ENCODE measurements at places on chromosomes 6 and 20. TPM values are rescaled to one million over a fixed set of nuclear protein-coding genes. Genes with fewer than 3 reads are reported as not detected.
A peak's percentile ranks its signal among the peaks of the same experiment; 100 is the strongest.

- no peak for DNase-seq
Measured at GRCh38 chr6:168666699-168667427, 225.9 kb downstream of the SMOC2 start.

- DNase-seq, result peak; percentile 49
Measured at GRCh38 chr6:12136905-12137304, 124.8 kb downstream of the HIVEP1 start.

GRCh38 chr20:25277941-25278521 is 30.1 kb downstream of the PYGB start:
- DNase-seq, result no peak

GRCh38 chr6:20211037-20211940 is 980 bp downstream of the MBOAT1 start:
- DNase-seq, result no peak

GRCh38 chr6:106693418-106693817 is 64.0 kb downstream of the QRSL1 start:
- no peak for DNase-seq

DNA sequence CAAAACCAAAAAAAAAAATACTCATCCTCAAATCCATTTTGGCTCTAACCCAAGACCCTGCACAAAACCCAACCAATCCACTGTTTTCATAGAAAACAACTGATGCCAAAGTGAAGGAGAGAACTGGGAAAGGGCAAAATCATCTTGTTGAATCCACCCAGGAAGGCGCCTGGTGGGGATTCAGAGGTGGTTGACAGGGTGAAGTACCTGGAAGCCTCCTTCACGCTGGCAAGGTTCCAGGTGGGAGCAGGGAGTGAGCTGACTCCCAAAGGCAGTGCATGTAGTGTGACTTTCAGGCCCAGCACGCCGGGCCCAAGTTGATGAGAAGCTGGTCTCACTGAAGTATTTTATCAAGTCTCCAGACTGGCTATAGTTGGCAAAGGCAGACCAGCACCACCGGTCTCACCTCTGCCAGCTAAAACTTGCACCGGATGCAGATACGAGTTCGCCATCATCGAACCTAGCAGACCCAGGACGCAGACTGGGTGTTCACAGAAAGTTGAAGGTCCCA is 16.5 kb downstream of the PPP1R10 start:
- no peak for DNase-seq

GRCh38 chr20:40991181-40991889 is 37.3 kb upstream of the TOP1 start:
- DNase-seq, result no peak

GRCh38 chr20:23879811-23880374 is 345 bp upstream of the CST5 start:
- DNase-seq, result no peak

DNA sequence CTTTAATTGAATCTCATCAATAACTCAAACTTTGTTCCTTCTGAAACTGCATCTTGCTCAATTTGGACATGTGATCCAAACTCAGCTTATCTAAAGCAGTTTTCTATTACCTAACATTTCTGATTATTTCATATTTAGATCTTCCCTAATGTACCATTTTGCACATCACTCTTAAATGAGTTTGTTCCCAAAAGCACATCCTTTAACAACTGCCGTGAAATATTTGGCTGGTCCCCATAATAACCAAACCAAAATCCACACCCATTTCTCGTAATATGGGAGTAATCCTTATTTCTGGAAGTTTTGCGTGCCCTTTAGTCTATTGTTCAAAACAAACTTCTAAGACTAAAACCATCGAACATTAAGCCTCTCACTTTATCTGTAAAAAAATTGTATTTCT is 94.9 kb downstream of the TASP1 start:
- no peak for DNase-seq

GRCh38 chr6:31402324-31403282 is 792 bp upstream of the MICA start:
- DNase-seq, result peak; percentile 24

Gene LHFPL5
- total RNA-seq, result not detected

DNA sequence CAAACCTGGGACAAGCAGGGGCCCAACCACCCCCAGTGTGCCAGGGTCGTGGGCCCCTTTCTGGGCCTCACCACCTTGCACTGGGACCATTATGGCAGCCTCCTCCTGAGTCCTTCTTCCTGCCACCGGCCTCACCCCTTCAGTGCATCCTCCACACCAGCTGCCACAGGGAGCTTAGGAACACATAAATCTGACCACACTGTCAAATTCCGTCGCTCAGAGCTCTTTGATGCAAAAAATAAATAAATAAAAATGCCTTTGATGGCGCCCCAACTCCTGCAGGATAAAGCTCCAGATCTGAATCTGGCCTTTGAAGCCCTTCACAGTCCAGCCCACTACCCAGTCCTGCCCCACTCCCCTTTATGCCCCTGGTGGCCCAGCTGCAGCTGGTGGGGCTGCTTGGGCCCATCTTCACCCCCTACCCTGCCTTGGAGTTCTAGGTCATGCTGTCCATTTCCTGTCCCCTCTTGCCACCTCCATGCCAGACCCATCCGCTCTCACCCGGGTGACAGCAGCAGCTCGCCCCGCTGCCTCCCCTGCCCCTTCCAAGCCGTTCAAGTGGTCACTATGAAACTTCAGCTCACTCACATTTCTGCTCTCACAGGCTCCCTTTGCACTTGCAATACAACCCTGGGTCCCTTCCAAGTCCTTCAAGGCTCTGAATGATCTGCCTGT is 16.0 kb downstream of the MYH7B start:
- DNase-seq, result no peak

Gene ZSCAN31
- 31.2 TPM for total RNA-seq

DNA sequence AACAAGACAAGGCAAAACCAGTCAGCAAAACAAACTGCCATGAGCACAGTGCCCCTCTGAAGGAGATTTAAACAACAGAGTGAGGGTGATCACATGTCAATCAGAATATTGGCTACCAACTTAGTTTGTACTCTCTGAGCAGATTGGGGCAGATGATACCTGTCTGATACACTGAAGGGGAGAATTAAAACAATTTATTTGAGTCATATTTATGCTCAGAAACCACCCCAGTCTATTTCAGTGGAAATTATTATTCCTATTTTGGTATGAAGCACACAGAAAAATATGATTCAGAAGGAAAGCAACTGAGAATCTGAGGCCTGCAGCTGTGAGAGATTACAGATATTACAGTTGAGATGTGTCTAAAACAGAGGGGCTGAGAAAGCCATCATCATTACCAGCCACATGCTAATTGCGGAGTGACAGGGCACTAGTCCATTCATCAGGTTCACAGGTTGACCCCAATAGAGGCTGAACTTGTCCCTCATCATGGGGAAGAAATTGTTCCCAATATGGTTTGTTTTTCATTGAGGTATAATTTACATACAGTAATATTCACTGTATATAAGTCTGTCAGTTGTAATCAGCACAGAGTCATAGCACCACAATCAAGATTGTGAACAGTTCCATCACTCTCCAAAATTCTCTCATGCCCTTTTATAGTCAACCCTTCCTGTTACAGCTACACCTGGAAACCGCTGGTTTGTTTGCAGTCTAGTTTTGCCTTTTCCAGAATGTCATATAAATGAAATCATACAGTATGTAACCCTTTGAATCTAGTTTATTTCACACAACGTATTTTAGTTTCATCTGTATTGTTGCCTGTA is 134.5 kb downstream of the AKAP7 start:
- DNase-seq, result no peak

GRCh38 chr6:109978174-109979032 is at the start of gene GPR6:
TSS of gene GPR6 (plus strand) at chr6:109978311. CDS start at chr6:109979113, 802 bp downstream.
- DNase-seq, result peak; percentile 35

Gene PNPLA1
- not detected for total RNA-seq

DNA sequence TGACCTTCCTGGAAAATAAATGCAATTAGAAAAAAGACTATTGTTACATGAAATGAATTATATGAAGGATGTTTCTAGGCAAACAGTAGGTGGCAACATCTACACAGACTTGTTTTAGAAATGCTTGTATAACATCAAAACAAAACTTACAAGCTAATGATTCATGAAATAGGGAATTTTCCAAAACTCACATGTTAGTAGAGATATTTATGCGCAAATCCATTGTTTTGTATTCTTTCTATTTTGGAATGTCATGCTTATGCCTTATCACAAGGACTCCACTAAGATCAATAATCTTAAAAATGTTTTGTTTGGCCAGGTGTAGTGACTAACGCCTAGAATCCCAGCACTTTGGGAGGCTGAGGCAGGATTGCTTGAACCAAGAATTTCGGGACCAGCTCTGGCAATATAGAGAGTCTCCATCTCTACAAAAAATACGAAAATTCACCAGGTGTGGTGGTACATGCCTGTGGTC is 32.3 kb upstream of the LGSN start:
- DNase-seq, result peak; percentile 88

GRCh38 chr6:15622045-15622740 is 40.6 kb downstream of the DTNBP1 start:
- DNase-seq, result no peak

DNA sequence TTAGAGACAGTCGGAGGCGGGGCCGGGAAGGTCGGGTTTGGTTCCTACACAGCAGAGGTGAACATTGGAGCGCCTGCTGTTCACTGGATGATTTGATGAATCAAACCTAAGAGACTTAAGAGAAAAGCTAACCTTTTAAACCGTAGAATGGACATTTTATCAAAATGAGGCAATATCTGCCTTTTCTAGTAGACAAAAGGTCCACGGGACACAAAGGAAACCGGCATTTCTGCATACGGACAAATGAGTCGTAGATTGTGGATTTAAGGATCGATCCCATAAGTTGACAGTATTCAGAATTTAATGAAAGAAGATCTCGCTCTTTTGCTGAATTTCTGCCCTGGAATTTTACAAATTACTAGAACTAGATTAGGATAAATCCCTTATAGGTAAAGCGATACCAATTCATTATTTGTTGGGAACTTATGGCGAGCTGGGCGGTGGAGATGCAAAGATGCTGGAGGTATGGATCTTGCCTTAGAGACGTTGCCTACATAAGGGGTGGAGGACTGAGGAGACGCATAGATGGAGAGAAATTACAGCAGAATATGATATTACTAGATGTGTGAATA is 400 bp downstream of the PAK1IP1 start:
- DNase-seq, result no peak

Gene KHDC1
- total RNA-seq, result 0.16 TPM

DNA sequence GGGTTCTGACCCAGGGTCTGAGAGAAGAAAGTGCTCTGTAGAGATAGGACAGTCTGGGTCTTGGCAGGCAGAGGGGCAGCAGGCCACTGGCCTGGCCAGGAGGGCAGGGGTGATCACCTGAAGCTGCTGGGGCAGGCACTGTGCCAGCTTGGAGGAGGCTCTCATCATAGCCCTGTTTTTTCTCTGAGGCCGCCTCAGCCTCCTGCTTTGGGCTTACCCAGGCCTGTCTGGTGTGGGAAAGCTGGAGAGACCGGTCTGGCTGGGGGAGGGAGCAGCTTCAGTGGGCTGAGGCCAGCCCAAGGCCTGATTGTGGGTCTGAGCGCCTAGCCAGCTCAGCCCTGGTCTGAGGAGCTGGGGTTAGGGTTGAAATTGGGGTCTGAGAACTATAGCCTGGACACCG is 3.9 kb downstream of the LPIN3 start:
- no peak for DNase-seq

- DNase-seq, result no peak
Measured at GRCh38 chr6:75893776-75894152, 144.7 kb downstream of the MYO6 start.

DNA sequence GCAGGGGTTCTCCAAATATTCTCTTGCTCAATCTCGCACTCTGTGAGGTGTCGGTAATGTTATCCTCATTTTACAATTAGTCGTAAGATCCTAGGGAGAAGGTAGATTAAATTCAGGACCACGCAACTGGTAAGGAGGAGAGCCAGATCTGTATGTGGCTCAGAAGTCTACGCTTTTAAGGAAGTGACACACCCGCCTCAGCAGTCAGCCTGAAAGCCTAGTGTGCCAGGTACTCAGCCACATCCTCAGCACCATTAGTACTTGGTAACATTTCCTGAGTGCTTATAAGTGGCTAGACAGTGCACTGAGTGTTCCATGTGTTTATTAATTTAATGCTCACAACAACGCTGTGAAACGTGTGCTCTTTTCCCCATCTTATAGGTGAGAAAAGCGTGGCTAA is 63.7 kb downstream of the DHX35 start:
- no peak for DNase-seq

DNA sequence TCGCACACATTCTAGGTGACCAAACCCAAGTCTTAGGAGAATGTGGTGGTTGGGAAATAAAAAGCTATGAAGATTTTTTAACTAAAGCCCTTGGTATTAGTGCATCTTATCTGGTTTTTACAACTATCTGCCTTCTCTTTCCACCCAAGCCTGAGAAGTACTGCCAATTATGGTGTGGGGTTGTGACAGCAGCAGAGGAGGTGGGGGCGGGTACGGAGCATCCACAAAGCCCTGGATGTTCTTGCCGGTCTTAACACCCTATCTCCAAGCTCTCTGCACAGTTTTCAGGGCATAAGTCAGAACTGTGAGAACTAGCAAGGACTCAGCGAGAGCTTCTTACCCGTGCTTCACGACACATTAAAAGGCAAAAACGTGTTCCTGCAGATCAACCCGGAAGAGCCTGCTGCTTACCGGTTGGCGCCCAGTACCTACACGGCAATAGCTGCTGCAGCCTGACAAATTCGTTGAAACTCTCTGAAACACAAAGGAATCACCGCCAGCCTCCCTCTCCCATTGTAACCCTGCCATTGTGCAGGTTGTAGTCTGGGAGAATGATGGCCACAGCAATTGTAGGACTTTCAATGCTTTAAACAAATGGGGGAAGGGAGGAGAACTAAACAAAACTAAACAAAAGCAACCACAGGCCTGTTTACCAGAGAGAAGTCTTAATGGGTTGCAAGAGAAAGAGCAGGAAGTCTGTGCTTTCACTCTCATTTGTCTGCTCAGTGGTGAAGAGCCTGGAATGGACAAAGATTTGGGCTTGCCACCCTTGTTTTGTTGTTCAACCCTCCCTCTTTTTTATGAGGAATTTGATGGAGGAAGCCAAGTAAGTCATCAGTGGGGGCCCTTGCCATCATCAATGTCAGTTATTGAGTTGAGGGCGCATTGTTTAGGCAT is 461.0 kb upstream of the JARID2 start:
- peak; percentile 20 for DNase-seq

DNA sequence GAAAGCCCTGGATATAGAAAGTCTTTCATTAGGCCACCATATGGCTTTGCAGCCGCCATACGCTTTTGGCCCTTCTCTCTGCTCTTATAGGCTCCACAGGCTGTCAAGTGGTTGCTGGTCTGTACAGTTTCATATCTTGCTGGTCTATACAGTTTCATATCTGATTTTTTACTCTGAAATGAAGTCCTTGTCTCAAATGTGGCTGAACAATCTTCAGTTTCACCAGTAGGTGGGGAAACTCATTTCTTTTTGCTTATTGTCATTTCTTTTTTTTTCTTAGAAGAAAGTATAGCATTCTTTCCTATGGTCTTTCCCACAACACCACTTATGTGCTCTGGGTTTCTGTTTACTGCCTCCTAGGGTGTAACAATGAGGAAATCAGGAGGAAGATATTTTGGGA is 771.4 kb upstream of the MMS22L start:
- no peak for DNase-seq

DNA sequence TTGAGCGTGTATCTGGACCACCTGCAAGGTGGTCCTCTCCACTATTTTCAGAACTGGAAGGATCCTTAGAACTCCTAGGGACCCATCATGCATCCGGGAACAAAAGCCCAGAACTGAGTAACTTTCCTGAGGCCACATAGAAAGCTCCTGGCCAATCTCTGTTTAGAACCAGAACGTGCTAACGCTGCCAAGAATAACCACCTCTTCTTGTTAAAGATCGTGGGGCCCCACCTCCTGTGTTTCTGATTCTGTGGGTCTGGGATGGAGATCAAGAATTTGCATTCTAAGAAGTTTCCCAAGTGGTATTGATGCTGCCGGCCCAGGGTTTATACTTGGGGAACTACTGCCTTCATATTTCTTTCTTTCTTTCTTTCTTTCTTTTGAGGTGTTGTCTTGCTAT is 13.3 kb downstream of the CD40 start:
- DNase-seq, result peak; percentile 80

Gene PCK1
- not detected for total RNA-seq

All from fibroblast of the aortic adventitia (primary cell).